Activated T-cell treated with anti-CD3 and anti-CD28 coated beads for 1 hour (primary cell): ENCODE measurements at places on chromosomes 6 and 20.

- no peak for DNase-seq
Measured at GRCh38 chr20:25071734-25072133, 10.2 kb downstream of the VSX1 start.

GRCh38 chr20:45426320-45427016 is 10.5 kb downstream of the PIGT start:
- DNase-seq, result no peak

- no peak for DNase-seq
Measured at GRCh38 chr6:68052234-68052633, 582.8 kb upstream of the ADGRB3 start.

GRCh38 chr6:90483116-90483839 is 103.6 kb downstream of the MAP3K7 start:
- no peak for DNase-seq

DNA sequence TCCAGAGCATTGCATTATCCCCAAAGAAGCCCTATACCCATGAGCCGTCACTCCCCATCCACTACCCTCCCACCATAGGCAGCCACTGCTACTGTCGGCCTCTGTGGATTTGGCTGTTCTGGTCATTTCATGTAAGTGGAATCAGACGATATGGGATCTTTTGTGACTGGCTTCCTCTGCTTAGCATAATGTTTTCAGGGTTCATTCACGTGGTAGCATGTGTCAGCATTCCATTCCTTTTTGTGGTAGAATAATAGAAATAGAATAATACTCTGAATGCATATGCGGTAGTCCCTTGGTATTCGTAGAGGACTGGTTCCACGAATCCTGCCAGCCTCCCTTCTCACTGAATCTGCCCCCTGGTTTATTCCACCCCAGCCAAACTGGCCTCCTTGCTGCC is 402.6 kb upstream of the SULF2 start:
- no peak for DNase-seq

DNA sequence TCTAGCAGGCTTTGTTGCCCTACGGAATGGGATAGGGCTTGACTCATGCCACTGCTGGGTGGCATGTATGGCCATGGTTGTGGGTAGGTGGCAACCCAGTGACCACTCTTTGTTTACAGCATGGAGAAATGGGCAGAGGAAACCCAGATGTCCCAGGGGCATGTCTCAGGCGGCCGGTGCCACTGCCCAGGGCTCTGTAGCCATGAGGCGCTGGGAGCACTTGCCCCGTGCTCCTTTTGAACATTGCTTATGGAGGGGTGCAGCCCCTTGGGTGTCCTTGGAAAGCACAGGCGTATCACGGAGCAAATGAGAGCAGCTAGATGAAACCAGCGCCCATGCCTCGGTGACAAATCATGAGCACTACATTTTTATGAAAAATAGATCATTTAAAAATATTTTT is 212.5 kb upstream of the ECI2 start:
- DNase-seq, result no peak

DNA sequence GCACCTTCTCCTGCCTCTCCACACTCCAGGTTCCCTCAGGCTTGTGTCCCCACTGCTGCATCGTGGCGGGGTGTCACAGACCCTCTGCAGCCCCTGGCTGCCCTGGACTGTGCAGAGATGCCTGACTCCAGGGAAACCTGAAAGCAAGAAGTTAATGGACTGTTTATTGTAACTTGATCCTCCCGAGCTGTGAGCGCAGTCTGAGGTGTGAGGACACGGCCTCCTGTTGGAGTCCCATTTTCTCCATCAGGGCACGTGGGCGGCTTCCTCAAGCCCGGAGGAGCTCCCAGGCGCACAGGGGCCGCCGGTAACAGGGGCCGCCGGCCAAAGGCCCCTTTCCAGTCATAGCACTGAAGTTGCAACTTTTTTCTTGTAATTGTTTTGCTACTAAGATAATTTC is 16.9 kb downstream of the RBM38 start:
- no peak for DNase-seq

- DNase-seq, result no peak
Measured at GRCh38 chr6:149964308-149965193, 808 bp downstream of the ULBP1 start.

DNA sequence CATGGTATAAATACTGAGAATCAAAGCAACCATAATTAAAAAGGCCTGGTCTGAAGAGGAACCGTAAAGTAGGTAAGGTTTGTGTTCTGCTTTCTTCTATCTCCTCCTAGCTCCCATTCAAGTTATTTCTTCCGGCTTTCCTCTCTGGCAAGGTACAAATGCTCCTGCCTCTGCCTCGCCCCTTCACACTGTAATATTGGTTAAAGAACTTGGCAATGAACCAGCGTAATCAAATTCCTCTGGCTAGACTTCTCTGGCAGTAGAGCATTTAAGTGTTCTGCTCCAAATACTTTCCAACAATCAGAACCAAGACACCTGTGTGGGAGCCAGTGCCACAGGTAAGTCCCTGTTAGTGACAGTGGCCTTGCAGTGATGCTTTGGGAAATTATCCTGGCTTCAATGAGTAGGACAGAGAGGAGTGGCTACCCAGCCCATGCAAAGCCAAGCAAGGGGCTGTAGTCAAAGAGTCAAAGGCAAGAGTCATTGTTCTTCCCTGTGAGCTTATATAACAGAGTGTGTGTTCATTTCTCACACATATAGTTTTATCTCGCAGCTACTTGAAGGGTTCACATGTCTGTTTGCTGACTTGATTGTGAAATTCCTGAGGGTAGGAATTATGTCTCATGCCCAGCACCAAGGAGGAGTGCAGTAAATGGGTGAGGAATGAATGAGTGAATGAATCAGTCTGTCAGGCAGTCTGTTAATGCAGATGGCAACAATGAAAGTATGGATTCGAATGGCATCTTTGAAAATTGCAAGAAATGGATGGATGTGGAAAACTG is 329.3 kb downstream of the NRN1 start:
- no peak for DNase-seq

DNA sequence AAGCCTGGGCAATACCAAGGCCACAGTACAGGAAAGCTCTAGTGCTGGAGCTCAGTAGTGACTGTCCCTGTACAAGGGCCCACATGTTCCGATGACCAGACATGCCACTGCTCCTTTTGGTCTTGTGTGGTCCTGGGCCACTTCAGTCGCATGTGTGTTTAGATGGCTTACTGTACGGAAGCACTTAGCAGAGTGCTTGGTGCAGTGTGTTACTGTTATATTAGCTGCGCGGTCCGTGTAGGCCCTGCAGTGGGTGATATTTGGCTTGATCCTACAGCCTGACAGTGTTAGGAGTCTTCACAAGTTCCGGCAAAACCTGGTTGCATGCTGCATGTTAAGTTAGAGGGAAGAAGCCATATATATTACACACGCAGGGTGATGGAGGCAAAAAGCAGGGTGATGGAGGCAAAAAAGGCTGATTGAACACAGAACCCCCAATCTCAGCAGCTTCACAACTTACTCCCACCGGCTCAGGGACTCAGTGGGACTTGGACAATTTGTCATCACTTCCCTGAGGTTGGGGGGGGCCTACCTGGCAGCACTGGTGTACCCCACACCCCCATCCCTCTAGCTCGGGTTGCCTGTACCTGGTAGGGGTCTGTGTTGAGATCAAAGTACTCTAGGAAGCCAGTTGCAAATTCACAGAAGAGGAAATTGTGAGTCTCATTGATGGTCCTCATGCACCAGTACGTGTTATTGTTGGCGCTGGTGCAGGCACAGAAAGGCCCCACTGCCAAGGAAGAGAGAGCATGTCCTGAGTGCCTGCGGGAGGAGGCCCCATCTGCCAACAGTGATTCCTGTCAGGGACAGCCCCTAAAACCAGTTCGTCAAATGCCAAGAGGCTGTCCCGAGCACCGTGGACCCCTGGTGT is 122.6 kb downstream of the SULF2 start:
- DNase-seq, result no peak
